ENCODE measurements at places on chromosomes 6 and 20.

- no peak for DNase-seq
Observed at GRCh38 chr6:14710421-14710820, 535.4 kb upstream of the JARID2 start.

DNA sequence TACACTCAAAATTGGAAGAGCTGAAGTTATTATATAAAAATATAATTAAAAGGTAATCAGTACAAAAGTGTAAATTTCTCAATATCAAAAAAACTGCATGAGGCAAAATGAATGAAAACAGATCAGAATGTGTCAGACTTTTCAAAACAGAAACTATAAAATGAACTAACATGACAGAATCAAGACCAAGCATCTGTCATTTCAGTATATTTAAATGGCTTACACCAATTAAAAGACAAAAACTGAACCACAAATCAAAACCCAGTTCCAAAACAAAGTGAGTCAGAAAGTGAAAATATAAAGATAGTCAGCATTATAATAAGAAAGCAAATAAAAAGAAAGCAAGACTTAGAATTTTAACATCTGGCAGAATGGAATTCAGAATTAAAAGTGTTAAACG, 289.7 kb downstream of the UBE3D start:
- no peak for DNase-seq

- DNase-seq = no peak
Observed at GRCh38 chr6:147166992-147167391, 37.2 kb upstream of the STXBP5 start.

DNA sequence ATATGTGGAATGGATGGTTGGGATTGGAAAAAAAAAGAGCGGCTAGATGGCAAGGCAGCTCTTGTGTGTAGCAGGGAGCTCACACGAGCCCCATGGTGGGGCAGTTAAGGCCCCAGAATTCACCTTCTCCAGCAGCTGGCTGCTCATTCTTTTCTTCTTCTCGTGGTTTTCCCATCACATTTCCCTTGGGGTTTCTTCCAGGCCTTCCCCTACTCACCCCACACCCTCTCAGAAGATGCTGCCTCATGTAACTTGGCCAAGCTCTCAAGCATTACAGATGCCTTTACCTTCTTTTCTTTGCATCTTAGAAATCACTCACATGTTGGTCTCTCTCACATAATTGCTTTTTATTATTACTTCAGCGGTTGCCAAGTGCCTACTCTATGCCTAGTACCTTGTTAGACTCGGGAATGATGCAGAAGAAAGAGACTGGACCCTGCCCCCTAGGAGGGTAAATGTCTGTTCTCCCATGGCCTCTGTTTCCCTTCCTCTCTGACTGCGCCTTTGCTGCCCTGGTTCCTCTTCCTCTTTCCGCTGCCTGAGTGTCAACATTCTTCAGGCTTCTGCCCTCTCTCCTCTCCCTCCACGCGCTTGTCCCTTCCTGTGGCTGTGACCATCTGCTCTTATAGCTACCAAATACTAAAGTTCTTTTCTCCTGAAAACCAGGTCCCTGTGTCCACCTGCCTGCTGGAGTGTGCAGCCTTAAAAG, 28.6 kb downstream of the PPARD start:
- no peak for DNase-seq
